Fibroblast of upper back skin (primary cell): ENCODE measurements at places on chromosomes 7 and 10.

GRCh38 chr7:98294798-98295382 is 13.4 kb downstream of the BRI3 start:
- peak; percentile 55 for DNase-seq

DNA sequence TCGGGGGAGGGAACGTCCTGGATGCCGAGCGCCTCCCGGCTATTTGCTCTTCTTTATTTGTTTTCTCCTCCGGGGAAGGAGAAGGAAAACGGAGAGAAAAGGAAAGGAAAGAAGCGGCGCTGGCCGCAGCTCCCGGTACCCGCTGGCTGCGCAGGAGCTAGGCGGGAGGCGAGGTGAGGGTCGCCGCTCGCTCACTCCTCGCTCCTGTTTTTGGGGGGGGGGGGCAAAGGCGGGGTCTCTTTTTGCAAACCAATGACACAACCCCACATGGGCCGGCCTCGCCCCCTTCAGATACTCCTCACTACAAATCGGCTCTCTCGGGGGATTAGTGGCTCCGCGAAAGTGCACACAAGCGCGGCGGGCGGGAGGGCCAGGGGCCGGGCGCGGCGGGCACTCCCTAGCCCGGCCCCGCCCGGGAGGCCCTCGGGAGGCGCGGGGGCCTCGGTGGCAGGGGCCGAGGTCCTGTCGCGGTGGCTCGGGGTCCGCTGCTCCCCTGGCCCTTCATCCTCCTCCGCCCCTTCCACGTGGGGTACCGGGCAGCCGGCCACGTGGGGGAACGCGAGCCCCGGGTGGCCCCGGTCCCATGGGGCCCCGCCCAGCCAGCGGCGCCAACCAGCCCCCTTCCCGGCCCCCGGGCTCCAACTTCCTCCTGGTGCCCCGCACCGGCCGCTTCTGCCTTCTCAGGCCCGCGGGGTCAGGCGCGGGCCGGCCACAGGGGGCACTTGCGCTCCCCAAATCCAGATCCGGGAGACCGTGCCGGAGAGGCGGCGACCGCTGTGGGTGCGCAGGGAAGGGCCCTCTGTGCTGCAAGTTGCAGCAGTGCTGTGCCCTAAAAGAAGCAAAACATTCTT is 718 bp upstream of the CTBP2 start:
- DNase-seq = peak; percentile 92

DNA sequence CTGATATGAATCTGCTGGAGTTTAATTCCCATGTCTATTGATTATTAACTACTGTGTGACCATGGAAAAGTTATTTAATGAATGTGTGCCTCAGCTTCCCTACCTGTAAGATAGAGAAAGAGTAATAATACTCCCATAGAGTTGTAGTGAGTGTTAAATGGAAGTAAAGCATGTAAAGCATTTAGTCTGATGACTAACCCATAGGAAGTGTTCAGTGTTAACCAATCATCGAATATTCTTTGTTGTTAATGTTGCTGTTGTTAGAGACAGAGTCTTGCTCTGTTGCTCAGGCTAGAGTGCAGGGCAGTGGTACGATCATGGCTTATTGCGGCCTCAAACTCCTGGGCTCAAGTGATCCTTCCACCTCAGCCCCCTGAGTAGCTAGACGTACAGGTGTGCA is 36.2 kb upstream of the CCDC6 start:
- DNase-seq = no peak

DNA sequence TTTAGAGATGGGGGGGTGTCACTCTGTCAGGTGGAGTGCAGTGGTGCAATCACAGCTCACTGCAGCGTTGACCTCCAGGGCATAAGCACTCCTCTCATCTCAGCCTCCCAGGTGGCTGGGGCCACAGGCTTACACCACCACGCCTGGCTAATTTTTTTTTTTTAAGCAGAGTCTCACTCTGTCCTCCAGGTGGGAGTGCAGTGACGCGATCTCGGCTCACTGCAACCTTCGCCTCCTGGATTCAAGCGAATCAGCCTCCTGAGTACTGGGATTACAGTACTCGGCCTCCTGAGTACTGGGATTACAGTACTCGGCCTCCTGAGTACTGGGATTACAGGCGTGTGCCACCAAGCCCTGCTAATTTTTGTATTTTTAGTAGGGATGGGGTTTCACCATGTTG is 23.6 kb upstream of the PPIA start:
- no peak for DNase-seq

DNA sequence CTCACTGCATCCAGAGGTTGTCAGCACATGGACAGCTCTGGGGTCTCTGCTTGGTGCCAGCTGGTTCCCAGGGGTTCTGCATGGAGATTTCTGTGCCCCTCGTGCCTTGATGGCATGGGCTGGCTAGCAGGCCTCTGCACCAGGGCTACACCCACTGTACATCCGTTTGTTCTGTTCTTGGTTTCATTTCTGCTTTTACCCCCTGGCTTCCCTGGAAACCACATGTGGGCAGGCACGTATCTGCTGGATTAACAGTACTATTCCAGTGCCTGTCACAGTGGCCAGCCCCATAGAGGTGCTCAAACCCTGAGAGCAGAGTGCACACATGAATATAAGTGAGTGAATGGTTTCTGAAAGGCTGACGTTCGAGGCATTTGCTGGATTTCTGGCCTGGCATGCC is 207.2 kb upstream of the GPR26 start:
- no peak for DNase-seq

- DNase-seq = no peak
Measured at GRCh38 chr10:285216-285615, 150.0 kb downstream of the ZMYND11 start.

DNA sequence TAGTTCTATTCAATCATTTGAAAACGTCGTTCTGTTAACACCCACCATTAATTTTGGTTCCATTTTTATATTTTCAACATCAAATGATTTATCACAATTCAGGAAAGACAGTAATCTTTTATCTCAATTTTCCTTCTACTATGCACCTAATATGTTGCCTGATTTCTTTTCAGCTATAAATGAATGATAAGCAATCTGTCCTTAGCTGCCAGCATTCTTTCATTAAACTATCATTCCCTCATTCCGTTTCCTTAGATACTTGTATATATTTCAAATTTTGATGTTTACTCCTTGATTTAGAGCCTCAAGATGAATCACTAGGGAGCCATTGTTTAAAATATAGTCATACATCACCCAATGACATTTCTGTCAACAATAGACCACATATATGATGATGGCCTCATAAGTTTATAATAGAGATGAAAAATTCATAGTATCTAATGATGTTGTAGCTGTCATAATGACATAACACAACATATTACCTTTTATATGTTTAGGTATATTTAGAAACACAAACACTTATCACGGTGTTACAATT is 661.7 kb downstream of the IPMK start:
- DNase-seq = no peak

GRCh38 chr10:68595513-68595912 is 35.4 kb downstream of the TET1 start:
- no peak for DNase-seq

DNA sequence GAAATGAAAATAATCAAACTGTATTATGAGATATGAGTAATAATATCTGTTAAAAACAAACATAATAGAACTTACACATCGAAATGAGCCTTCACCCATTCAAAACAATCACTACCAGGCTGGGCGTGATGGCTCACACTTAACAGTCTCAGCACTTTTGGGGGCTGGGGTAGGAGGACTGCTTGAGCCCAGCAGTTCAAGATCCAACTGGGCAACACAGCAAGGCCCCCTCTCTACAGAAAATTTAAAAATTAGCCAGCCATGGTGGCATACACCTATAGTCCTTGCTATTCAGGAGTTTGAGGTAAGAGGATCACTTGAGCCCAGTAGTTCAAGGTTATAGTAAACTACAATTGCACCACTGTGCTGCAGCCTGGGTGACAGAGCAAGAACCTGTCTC is 75.8 kb downstream of the NT5C2 start:
- DNase-seq = no peak

DNA sequence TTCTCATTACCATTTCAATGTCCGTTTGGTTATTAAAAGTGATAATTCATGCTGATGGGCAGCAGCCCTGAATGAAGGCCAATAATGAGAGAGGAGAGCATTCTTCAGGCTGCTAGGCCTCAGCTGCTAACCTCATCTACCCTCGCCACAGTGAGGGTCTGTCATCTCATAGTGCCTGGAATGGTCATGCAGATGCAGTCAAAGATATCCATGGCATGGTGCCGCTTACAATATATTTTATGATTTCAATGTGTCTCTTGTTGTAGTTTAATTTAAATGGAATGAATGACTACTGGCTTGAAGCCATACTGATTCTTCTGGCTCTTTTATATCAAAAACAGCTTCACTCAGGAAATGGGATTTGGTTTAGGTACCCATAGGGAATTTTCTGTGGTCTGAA is 126.9 kb downstream of the SLC16A9 start:
- DNase-seq = peak; percentile 15

DNA sequence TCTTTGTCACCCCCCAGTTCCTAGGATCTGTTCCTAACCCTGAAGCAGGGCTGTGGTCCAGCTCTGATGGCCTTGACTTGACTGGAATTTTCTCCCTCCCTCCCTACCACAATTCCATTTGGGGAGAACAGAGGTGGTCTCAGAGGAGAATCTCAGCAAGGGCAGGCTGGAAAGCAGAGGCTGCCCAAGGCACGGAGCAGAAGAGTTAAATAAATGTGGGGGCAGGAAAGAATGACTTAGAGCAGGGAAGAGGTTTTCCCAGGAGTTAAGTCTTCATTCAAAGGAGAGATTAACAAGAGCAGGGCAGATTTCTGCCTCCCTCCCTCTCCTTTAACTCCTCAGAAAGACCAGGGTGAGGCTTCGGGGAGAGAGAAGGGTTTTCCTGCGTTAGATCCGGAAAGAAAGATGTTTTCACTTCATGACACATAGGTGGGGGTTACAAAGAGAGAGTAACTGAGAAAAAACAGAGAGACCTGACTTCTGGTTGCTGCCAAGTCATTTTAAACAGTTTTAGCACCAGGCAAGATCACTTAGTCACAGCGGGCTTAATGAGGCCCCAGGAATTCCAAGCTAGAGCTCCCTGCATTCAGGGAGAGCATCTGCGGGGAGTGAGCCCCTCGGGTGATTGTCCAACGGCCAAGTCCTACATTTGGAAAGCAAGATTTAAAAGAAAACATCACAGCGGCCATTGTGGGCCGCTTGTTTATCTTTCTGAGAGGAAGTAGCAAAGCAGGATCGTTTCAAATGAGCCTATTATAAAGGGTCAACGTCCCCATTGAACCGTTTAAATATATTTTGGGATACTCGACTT is 78.7 kb downstream of the ARHGAP22 start:
- peak; percentile 94 for DNase-seq

GRCh38 chr7:151925446-151926335 is 30.6 kb upstream of the GALNTL5 start:
- no peak for DNase-seq

DNA sequence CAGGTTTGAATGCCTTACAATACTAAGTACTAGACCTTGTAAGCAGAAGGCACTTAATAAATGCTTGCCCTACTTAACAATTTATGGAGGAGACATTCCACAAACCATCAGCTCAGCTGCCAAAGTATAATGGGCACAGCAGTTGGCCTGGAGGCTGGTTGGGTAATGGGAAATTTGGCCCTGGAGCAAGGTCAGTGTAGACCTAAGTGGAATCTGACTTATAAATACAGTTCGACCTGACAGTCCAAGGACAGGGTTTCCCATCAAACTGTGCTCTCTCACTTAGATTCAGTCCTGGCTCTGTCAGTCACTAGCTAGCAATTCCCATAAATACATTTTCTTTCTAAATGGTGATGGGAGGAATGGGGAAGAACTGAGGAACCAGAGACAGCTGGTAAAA is 62.6 kb upstream of the ABCB4 start:
- no peak for DNase-seq

DNA sequence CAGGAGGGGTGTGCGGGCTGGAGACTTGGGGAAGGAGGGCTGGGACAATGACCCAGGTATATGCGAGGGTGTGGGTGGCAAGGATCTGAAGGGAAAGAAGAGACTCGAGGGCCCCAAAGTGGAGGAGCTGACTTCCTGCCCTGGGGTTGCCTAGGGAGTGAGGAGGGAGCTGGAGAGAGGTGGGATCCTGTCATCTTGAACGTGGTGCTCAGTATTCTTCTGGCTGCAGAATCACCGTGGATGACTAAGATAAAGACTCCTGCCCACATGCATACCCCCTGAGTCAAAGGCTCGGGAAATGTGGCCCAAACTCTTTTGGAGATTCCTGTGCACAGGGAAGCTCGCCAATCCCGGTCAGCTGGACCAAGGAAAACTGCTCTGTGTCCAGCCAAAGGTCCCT is 31.2 kb downstream of the COL17A1 start:
- peak; percentile 74 for DNase-seq

DNA sequence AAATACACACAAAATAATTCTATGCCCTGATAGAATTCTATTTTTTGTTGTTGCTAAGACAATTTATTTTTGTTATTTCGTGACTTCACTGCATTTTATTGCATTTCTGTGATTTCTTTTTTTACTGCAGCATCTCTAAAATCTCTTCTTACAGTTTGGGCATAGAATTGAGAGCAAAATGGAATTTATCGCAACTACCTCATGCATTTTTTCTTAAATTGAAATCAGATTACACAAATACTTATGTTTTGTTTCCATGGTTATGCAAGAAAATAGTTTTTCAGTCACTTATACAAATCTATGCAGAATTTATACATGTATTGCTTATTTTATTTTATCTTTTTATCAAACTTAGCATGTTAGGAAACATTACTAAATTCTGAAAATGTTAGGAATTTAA is 781.8 kb upstream of the LRRTM3 start:
- no peak for DNase-seq

DNA sequence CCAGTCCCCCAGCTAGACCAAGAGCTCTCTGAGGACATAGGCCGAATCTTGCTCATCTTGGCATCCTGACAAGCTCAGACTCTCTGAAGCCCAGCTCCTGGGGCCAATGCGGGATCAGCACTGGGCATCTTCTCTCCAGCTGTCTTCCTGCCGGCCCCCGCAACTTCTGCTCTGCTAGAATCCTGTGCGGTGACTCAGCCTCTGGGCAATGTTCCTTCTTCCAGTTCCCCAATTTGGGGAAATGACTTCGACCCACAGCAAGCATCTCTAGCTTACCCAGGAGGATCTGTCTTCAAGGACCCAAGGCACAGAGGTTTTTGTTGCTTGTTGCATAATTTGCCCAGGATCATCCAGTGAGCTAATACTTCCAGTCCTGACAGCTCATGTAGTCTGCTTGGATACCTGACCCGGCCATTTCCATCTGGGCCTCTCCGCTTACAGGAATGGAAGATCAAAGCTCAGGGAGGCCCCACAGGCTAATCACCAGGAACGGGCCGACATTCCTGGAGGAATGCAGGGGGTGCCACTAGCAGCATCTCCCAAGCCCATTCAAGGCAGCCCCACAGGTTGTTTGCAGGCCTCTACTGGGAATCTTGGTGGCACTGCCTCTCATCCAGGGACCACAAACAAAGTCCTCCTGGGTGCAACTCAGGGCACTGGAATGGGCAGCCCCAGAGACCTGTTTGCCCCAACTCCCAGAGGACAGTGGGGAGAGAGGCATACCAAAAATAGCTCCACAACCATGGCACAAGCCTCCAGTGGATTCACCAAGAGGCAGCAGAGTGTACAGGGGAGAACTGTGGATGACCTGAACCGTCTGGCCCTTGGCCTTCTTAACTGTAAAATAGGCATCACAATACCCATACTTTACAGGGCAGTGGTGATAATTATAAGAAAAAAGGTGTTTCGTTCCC is 151.9 kb downstream of the NEURL1 start:
- peak; percentile 97 for DNase-seq

GRCh38 chr7:144037414-144038035 is 11.2 kb upstream of the OR2A5 start:
- DNase-seq = no peak

- DNase-seq = no peak
Measured at GRCh38 chr7:17307558-17307957, 9.1 kb downstream of the AHR start.
